ENCODE measurements at places on chromosomes 4 and X. TPM values are rescaled to one million over a fixed set of nuclear protein-coding genes. Genes with fewer than 3 reads are reported as not detected.

The IQCM gene
- not detected for total RNA-seq

The SPANXC gene
- total RNA-seq: not detected

The FOXR2 gene
- not detected for total RNA-seq

The FHDC1 gene
- 2.3 TPM for total RNA-seq

The NLRP2B gene
- total RNA-seq: not detected

The ZNF674 gene
- 2.7 TPM for total RNA-seq

The CT47B1 gene
- total RNA-seq: not detected

The TMEM35A gene
- not detected for total RNA-seq

The JCHAIN gene
- total RNA-seq: not detected

The GRID2 gene
- not detected for total RNA-seq

The KIF4A gene
- 5.2 TPM for total RNA-seq

The H2BW2 gene
- not detected for total RNA-seq

The CRMP1 gene
- not detected for total RNA-seq

The PABPC1L2A gene
- total RNA-seq: not detected

The ALPK1 gene
- total RNA-seq: 7.7 TPM

The TIGD2 gene
- total RNA-seq: 6.8 TPM

The ADAMTS3 gene
- 0.08 TPM for total RNA-seq

The MED28 gene
- total RNA-seq: 9.4 TPM

The GABRG1 gene
- not detected for total RNA-seq

The GSX2 gene
- total RNA-seq: not detected

The STPG2 gene
- not detected for total RNA-seq

The TEX11 gene
- not detected for total RNA-seq

The BCORL1 gene
- total RNA-seq: 1.7 TPM

The UBE2A gene
- total RNA-seq: 31.2 TPM

The TMEM47 gene
- total RNA-seq: 5.8 TPM

The SPANXB1 gene
- total RNA-seq: not detected

The NEUROG2 gene
- not detected for total RNA-seq

The MAGEB4 gene
- not detected for total RNA-seq

The UGT2A1 gene
- not detected for total RNA-seq

The JADE3 gene
- total RNA-seq: 4.9 TPM

The SPACA5 gene
- not detected for total RNA-seq

The SPP1 gene
- 1.6 TPM for total RNA-seq

The ZFP42 gene
- 6.1 TPM for total RNA-seq

The MAGEA8 gene
- not detected for total RNA-seq

The CD38 gene
- not detected for total RNA-seq

The ARL9 gene
- 0.08 TPM for total RNA-seq

The TLR10 gene
- not detected for total RNA-seq

The NPFFR2 gene
- total RNA-seq: not detected

The GDPD2 gene
- total RNA-seq: not detected

The SSX3 gene
- not detected for total RNA-seq

The PLA2G12A gene
- 23.6 TPM for total RNA-seq

The POF1B gene
- total RNA-seq: 9.1 TPM

The KLHL4 gene
- 0.27 TPM for total RNA-seq

The DUSP9 gene
- 2.9 TPM for total RNA-seq

The MAGEB17 gene
- not detected for total RNA-seq

The NEXMIF gene
- total RNA-seq: not detected

The GPR119 gene
- not detected for total RNA-seq

The LRCH2 gene
- 0.04 TPM for total RNA-seq

The WAS gene
- total RNA-seq: 0.16 TPM

The SMAD1 gene
- total RNA-seq: 26.8 TPM

Measured in hair follicular keratinocyte (primary cell).